ENCODE measurements at places on chromosomes 16 and 17.

DNA sequence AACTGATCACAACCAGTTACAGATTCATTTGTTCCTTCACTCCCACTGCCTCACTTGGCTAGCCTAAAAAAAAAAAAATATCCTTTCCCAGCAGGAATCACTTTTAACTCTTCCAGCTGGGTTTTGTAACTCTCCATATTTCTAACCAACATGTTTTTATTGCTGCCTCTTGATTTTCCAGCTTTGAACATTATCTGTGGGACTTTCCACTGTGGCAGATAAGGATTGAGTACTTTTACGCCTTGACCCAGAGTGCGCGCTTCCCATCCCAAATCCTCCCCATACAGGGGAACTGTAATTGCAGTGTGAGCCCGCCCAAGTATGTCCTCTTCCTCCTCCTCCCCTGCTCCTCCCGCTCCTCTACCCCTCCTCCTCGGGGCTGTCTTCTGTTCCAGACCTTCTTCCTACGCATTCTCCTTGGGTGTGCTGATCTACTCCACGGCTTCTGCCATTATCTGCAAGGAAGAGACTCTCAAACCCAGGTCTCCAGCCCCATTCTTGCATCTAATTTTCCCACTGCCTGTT lies 43.4 kb downstream of the CYB5D2 start:
- H3K4me1 ChIP-seq = peaks cover 4% of the 10 kb centered on the region
- H3K36me3 ChIP-seq = peaks cover 16% of the 10 kb centered on the region
- DNase-seq = no peak
- no peaks in the 10 kb centered on the region for H3K27me3 ChIP-seq
- H3K27ac ChIP-seq = no peak overlapping the region

DNA sequence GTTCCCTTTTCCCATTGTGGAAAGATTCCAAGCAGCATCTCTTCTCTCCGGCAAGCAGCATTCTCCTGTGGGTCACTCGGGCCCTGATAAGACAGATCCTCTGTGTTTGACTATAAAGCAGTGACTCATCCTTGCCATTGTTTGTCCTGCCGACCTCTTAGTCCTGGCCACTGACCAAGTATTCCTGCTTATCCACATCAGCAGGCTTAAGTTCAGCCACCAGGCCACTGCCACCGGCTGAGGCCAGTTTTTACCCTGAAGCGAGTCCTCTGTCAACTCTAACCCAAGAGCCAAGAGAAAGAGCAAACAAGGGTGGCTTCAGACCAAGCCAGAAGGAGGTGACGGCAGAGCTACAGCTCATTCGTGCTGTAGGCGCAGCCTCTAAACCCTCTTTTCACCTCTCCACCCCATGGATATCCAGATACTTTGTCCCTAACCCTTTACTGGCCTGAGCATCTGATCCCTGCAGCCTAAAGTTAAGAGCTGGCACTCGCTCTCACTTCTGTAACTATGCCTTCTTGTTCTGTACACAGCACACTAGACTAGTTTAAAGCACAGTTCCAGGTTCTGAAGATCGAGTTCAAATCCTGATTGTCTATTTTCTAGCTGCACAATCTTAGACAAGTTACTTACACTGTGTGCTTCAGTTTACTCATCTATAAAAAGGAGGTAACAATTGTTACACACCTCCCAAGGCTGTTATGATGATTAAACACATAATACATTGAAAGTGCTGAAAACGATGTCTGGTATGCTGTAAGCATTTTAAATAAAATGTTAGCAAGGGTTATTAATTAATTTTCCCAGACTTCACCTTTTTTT lies 31.0 kb downstream of the SOX9 start:
- peak overlapping the region; percentile 23 for H3K27ac ChIP-seq
- no peak for DNase-seq
- peaks cover 13% of the 10 kb centered on the region for H3K4me1 ChIP-seq
- no peaks in the 10 kb centered on the region for H3K36me3 ChIP-seq

- H3K4me3 ChIP-seq = no peak overlapping the region
- DNase-seq = no peak
- 0 out of 2 replicates have a peak, but pooled peaks cover 1% of the 10 kb centered on the region for H3K4me1 ChIP-seq
- no peaks in the 10 kb centered on the region for H3K36me3 ChIP-seq
- no peak overlapping the region for H3K27ac ChIP-seq
- H3K27me3 ChIP-seq = no peaks in the 10 kb centered on the region
Measured at GRCh38 chr17:62781831-62782251, 26.3 kb downstream of the MARCHF10 start.

GRCh38 chr17:16676676-16677268 lies 13.3 kb upstream of the CCDC144A start:
- no peak for DNase-seq
- no peak overlapping the region for H3K27ac ChIP-seq
- H3K27me3 ChIP-seq = no peaks in the 10 kb centered on the region
- no peak overlapping the region for H3K4me3 ChIP-seq
- no peaks in the 10 kb centered on the region for H3K36me3 ChIP-seq

GRCh38 chr16:21326459-21326858 lies 48.4 kb upstream of the CRYM start:
- no peaks in the 10 kb centered on the region for H3K36me3 ChIP-seq
- H3K4me1 ChIP-seq = no peaks in the 10 kb centered on the region
- H3K4me3 ChIP-seq = no peak overlapping the region
- DNase-seq = no peak
- H3K27me3 ChIP-seq = no peaks in the 10 kb centered on the region
- no peak overlapping the region for H3K27ac ChIP-seq

DNA sequence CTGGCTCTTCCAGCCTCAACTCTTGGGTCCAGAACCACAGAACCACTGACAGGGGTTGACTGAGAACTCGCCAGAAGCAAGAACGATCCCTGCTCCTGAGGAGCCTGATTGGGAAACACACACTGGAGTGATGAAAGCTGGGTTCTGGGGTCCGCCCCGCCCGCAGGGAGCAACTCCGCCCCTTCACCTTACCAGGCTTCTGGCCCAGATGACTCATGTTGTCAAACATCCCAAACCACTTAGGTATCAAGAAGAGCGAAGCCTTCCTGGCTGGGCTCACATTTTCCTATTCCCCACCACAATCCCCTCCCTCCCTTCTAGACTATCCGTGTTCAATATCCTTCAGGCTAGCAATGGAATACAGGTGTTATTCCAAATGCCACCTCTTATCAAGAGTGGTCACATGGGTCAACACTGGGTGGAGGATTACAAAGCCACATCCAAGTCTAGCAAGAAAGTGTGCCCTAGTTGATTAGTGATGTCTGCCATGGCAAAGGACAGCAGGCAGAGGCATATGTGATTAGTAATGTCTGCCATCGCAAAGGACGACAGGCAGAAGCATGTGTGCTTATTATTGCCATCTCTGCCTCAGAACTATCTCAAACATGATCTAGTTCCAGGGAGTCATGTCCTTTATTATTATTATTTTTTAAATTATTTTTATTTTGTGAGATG lies 70.5 kb downstream of the TIMM22 start:
- H3K4me1 ChIP-seq = no peaks in the 10 kb centered on the region
- 0 out of 2 replicates have a peak, but pooled peaks cover 3% of the 10 kb centered on the region for H3K36me3 ChIP-seq
- no peak overlapping the region for H3K27ac ChIP-seq
- H3K4me3 ChIP-seq = no peak overlapping the region
- H3K27me3 ChIP-seq = no peaks in the 10 kb centered on the region

DNA sequence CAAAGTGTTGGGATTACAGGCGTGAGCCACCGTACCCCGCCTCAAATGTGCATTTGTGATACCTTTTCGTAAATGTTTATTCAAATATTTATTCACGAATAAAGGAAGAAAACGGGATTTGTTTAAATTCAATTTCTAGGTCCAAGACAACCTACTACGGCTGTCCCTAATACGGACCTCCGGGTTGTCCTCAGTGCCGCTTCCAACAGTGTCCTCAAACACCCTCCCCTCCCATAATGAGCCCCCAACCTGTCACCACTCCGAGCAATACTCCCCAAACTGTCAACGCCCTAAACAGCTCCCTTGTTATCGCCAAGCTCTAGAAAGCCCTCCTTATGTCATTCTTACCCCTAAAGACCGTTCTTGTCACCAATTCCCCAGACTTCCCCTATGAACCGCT lies 539 bp upstream of the GABARAPL2 start:
- peak overlapping the region; percentile 81 for H3K4me3 ChIP-seq
- no peak overlapping the region for H3K27ac ChIP-seq
- DNase-seq = no peak
- H3K36me3 ChIP-seq = no peaks in the 10 kb centered on the region

- no peak overlapping the region for H3K27ac ChIP-seq
- H3K4me1 ChIP-seq = no peaks in the 10 kb centered on the region
- no peaks in the 10 kb centered on the region for H3K27me3 ChIP-seq
- no peak for DNase-seq
- H3K36me3 ChIP-seq = no peaks in the 10 kb centered on the region
Measured at GRCh38 chr16:50657241-50657640, 23.9 kb downstream of the SNX20 start.

- H3K27me3 ChIP-seq = no peaks in the 10 kb centered on the region
- H3K4me1 ChIP-seq = no peaks in the 10 kb centered on the region
- no peak overlapping the region for H3K27ac ChIP-seq
- H3K36me3 ChIP-seq = no peaks in the 10 kb centered on the region
- H3K4me3 ChIP-seq = no peak overlapping the region
Measured at GRCh38 chr16:84220851-84221250, 19.0 kb downstream of the KCNG4 start.

DNA sequence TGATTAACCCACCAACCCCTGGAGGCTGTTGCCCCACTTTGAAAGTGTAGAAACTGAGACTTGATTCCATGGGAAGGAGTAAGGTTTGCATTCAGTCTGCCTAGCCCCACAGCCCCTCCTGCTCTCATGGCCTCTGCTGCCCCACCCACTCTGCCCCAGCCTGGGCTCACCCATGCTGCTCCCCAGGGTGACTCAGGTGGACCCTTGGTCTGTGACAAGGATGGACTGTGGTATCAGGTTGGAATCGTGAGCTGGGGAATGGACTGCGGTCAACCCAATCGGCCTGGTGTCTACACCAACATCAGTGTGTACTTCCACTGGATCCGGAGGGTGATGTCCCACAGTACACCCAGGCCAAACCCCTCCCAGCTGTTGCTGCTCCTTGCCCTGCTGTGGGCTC lies 6.5 kb downstream of the PRSS41 start:
- H3K36me3 ChIP-seq = no peaks in the 10 kb centered on the region
- no peaks in the 10 kb centered on the region for H3K27me3 ChIP-seq
- no peak for DNase-seq
- H3K4me3 ChIP-seq = no peak overlapping the region
- no peak overlapping the region for H3K27ac ChIP-seq

DNA sequence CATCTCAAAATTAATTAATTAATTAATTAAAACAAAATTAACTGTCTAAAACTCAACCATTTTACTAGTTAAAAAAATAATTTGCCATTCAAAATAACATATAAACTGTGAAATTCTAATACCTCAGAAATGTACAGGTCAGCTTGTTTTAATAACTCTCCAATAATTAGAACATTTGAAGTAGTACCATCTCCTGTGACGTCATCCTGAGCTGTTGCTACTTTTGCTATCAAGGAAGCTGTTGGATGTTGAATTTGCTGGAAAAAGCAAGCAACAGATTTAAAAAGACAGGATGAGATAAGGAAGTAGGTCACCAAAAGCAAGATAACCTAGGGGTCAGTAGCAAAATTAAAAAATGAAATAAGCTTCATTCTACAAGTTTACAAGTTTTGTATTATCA lies 2.8 kb downstream of the CCT6B start:
- DNase-seq = no peak
- no peaks in the 10 kb centered on the region for H3K36me3 ChIP-seq
- H3K27me3 ChIP-seq = no peaks in the 10 kb centered on the region
- no peak overlapping the region for H3K4me3 ChIP-seq
- H3K4me1 ChIP-seq = no peaks in the 10 kb centered on the region

- no peak for DNase-seq
- no peak overlapping the region for H3K27ac ChIP-seq
- H3K4me1 ChIP-seq = no peaks in the 10 kb centered on the region
- H3K27me3 ChIP-seq = no peaks in the 10 kb centered on the region
- peaks cover 48% of the 10 kb centered on the region for H3K36me3 ChIP-seq
Measured at GRCh38 chr17:81566461-81567126, 14.4 kb upstream of the FAAP100 start.

DNA sequence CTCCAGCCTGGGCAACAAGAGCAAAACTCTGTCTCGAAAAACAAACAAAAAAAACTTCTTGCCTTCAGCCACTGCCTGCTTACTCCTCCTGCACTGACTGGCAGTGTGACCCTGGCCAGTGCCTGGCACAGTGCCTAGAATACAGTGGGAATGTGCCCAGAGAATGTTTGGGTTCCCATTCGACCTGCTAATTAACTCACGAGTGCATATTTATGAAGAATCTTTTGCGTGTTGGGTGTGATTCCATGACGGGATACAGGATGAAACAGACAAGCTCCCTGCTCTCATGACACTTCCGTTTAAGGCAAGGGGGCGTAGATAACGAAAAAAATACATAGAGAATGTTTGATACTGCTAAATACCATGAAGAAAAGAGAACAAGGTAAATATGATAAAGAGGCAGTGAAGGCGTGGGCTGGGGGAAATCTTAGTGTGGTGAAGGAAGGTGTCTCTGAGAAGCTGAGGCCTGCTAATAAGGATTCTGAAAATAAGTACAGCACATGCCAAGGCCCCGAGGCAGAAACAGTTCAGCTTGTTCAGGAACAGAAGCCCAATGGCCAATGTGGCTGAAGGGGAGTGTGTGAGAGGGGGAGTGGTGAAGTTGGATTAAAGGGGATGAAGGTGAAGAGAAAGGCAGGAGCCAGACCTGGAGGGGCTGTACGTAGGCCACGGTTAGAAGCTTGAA lies 4.3 kb downstream of the ABI3 start:
- DNase-seq = no peak
- H3K36me3 ChIP-seq = no peaks in the 10 kb centered on the region
- H3K4me3 ChIP-seq = no peak overlapping the region
- H3K27ac ChIP-seq = no peak overlapping the region

All from iPS DF 6.9 (cell line).